ENCODE measurements at places on chromosomes 13 and 19. TPM values are rescaled to one million over a fixed set of nuclear protein-coding genes. Genes with fewer than 3 reads are reported as not detected.

Gene TGFBR3L
- total RNA-seq: not detected

Gene KIRREL2
- total RNA-seq: not detected

Gene PSPC1
- 52.0 TPM for total RNA-seq

Gene MCEMP1
- not detected for total RNA-seq

Gene PRR20A
- not detected for total RNA-seq

Gene ZNF43
- 28.6 TPM for total RNA-seq

Gene CLIP3
- 11.9 TPM for total RNA-seq

Gene ABCA7
- 3.4 TPM for total RNA-seq

Gene MBD3L3
- not detected for total RNA-seq

Gene CGB2
- total RNA-seq: not detected

Gene FGF14
- 0.17 TPM for total RNA-seq

Gene C19orf38
- 16.7 TPM for total RNA-seq

Gene PCDH20
- 0.66 TPM for total RNA-seq

Gene ZNF543
- total RNA-seq: 6.8 TPM

Gene CHAF1A
- 5.1 TPM for total RNA-seq

Gene NPAS1
- 0.44 TPM for total RNA-seq

Gene LYL1
- total RNA-seq: 27.7 TPM

Gene KRI1
- total RNA-seq: 17.4 TPM

Gene ZNF8
- 5.1 TPM for total RNA-seq

Gene ATP11A
- 30.3 TPM for total RNA-seq

Gene URAD
- total RNA-seq: not detected

Gene SAE1
- 50.4 TPM for total RNA-seq

Gene MBD3L1
- not detected for total RNA-seq

Gene KIR3DL1
- not detected for total RNA-seq

Gene NTN5
- total RNA-seq: not detected

Gene ERICH4
- not detected for total RNA-seq

Gene PLPPR3
- total RNA-seq: not detected

Gene RPS28
- total RNA-seq: 337 TPM

Gene GAS6
- total RNA-seq: 34.5 TPM

Gene PSG6
- not detected for total RNA-seq

Gene ZNF85
- 3.2 TPM for total RNA-seq

Gene MICU2
- total RNA-seq: 25.1 TPM

Gene MAST1
- not detected for total RNA-seq

Gene ZNF208
- total RNA-seq: 4.7 TPM

Gene SOX1
- not detected for total RNA-seq

Gene RASAL3
- total RNA-seq: 0.33 TPM

Gene CDC42EP5
- total RNA-seq: 11.6 TPM

Gene VRK3
- 29.8 TPM for total RNA-seq

Gene MISP
- total RNA-seq: not detected

Data from subcutaneous adipose tissue (tissue), 4 donors.